ENCODE measurements at places on chromosomes 12 and 14.

DNA sequence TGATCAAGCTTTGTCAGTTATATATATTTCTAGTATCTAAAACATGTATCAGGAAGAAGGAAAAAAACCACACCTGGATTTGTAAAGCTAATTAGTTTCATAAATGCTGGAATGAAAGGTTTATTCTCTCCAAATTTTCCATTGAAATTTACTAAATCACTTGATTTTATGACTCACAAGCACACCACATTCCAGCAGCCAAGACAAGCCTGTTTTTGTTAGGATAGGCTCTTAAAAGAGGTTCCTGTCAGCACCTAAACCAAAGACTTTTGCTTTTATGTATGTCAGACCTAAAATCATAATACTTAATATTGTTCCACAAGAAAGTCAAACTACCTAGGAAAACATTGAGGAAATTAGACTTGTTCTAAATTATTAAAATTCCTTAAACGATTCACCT is 85.3 kb upstream of the PAWR start:
- peak; percentile 60 for DNase-seq

- DNase-seq: no peak
These were observed 30.8 kb downstream of the BBOF1 start for GRCh38 chr14:74049876-74050495.

GRCh38 chr12:127640181-127640886 is 626.6 kb upstream of the TMEM132C start:
- DNase-seq: peak; percentile 40

DNA sequence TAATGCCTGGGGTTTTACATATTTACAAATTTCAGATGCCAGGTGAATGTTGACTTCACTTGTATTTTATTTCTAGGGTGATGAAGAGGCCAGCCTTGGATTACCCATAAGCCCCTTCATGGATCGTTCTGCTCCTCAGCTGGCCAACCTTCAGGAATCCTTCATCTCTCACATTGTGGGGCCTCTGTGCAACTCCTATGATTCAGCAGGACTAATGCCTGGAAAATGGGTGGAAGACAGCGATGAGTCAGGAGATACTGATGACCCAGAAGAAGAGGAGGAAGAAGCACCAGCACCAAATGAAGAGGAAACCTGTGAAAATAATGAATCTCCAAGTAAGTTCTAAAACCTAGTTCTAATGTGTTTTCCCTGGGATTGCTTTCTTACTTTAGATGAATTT is 41.3 kb upstream of the SLCO1C1 start:
- no peak for DNase-seq

DNA sequence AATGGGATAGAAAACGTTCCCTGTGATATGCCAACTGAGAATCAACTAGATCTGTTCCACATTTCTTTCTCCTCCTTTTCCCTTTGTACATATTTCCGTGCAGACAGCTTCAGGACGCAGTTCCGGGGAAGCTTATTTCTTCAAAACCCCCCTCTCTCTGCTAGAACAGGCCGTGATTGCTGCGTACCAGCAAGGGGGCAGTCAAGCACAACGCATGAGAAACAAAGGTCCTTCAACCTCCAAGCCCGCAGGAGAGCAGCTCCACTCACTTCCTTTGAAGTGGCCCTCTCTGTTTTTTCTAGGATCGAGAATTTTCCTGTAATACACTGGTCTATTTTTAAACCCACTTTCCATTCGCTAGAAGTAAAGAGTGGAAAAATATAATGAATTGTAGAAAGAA is 80.8 kb downstream of the ZNF664 start:
- DNase-seq: peak; percentile 41

- DNase-seq: no peak
These were observed 346.9 kb upstream of the FKBP4 start for GRCh38 chr12:2447861-2448260.

DNA sequence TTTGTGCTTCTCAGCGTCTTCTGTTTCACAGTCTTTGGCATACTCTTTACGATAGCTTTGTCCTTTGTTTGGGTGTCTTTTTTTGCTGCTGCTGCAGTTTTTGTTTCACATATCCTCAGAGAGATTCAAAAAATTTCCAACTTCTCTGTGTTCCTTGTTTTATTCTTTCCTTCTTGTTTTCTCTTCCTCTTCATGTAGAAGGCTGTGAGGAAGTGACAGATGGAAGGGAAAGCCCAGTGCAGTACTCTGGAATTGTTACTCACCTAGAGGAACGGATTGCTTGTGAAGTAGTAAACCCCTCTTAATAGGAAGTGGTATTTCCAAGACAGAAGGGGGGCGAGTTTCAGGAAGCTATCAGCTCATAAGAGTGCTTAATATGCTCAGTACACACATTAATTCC is 1.7 kb downstream of the CREBL2 start:
- DNase-seq: no peak

- DNase-seq: peak; percentile 28
These were observed 10.0 kb upstream of the SNRPF start for GRCh38 chr12:95848575-95849388.

GRCh38 chr14:95023886-95024285 is 133.4 kb downstream of the DICER1 start:
- DNase-seq: no peak

DNA sequence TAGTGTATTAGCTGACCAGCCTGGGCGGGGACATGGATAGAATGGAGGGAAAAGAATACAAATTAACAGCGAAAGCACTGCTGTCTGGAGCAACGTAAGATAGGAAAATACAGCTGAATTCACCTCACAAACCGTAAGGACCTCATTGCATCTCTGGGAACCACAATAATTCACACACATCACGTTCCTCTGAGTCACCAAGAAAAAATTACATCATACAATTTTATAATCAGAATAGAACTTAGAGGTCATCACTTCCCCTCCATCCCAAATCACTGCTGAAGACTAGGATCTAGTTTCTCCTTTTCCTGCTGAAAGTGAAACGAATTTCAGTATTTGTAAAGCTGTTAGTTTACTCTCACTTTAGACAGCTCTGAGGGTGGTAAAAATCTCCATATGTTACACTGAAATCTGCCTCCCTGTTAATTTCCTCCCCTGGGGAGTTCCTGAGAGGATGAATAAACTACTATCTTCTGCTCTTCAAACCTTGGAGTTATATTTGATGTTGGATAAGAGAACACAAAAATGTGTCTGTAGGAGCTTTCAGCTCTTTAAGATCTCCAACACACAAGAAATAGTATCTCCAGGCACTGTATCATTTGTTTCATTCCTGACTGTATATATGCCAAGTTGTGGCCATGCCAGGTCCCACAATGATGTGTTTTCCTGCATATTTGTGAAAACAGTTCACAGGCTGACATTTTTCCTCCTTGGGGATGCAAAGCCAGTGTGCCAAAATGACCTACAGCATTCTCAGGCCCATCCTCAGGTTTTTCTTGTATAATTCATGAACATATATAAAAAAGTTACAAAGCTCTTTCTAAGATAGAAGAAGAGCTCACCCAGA is 63.8 kb upstream of the SSTR1 start:
- DNase-seq: peak; percentile 87

- DNase-seq: no peak
These were observed 988.3 kb upstream of the LRFN5 start for GRCh38 chr14:40618225-40618898.

DNA sequence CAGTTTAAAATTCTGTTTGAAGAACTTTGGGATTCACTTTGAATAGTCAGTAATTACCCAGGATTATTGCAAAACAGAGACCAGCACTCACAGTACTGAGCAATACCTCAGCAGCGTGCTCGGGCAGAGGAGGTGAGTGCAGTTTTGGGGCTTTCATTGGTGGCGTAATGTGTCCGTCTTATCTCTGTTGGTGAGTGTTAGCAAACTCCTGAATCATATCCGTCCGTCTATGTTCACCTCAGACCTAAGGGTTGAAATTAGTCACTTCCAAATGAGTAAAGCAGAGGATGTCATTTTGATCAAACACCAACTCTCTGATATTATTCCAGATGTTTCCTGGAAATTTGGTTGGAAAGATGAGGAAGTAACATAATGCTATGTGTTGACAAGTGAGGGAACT is 82.8 kb downstream of the BORCS5 start:
- DNase-seq: peak; percentile 83

- DNase-seq: peak; percentile 77
These were observed at the start of gene TEX22 for GRCh38 chr14:105398044-105398725. TEX22 (plus strand) TSS chr14:105398538; CDS start chr14:105399341, 803 bp downstream.

DNA sequence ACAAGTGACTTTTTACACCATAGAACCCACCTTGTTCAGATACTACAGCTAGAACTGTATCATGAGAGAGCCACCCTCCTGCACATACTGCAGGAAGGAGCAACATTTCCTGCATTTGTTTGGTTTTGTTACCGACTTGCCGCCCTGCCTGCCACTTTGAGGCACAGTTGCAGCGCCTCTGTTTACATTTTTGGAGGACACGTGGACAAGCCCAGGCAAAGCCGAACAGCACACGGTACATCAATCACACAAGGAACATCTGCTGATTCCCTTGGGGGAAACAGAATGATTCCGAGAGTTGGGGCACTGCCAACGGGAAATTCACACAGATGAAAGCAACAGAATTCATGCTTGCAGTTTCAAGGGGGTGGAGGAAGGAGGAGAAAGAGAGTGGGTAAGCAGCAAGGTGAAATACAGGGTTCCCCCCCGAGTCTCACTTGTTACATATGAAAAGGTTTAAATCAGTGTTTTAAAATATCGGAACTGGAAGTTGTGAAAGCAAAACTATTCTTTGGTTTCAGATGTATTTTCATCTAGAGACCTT is 110.7 kb downstream of the BTG1 start:
- DNase-seq: peak; percentile 77

- DNase-seq: no peak
These were observed 19.4 kb downstream of the ACADS start for GRCh38 chr12:120744922-120745493.

- no peak for DNase-seq
These were observed 102.7 kb downstream of the KCNMB4 start for GRCh38 chr12:70468741-70469140.

DNA sequence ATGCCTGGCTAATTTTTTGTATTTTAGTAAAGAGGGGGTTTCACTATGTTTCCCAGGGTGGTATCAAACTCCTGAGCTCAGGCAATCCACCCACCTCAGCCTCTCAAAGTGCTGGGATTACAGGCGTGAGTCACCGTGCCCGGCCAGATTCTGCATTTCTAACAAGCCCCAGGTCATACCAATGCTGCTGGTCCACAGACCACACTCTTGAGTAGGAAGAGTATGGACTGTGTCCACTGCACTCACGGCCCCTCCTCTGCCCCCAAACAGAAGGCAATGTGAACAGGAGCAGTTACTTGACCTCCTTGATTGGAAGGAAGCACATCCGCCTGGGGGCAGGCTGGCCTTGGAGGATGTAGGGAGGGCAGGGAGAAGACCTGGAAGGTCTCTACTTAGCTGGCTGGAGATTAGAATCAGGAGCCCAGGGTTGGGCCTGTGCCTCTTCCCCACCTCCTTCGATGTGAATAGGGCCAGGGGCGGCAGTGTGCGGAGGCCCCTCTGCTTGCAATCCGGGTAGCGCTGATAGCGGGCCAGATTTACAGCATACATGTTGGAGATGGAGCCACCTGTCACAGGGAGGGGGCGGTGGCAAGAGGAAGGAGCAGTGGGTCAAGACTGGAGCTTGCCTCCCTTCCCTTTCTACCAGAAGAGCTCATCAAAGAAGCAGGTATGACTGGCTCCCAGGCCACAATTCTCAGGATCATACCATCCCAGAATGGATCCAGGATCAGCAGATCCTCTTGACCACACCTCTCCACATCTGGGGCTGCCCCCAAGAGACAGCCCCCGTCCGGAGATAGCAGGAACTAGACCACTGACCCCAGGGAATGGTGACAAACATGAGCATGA is 9.4 kb upstream of the ZNF740 start:
- DNase-seq: no peak

- DNase-seq: no peak
These were observed 43.0 kb upstream of the SLC38A2 start for GRCh38 chr12:46415552-46415951.

DNA sequence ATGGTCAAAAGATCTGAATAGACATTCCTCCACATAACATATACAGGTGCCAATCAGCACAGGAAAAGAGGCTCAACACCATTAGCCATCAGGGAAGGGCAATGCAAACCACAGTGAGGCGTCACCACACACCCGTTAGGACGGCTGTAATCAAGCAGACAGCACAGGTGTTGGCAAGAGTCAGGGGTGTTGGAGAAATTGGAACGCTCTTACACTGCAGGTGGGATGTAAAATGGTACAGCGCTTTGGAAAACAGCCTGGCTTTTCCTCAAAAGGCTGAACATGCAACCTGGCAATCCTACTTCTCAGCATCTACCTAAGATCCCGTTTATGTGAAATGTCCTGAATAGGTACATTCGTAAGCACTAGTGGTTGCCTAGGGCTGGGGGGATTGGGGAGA is 21.5 kb upstream of the MMP17 start:
- no peak for DNase-seq

DNA sequence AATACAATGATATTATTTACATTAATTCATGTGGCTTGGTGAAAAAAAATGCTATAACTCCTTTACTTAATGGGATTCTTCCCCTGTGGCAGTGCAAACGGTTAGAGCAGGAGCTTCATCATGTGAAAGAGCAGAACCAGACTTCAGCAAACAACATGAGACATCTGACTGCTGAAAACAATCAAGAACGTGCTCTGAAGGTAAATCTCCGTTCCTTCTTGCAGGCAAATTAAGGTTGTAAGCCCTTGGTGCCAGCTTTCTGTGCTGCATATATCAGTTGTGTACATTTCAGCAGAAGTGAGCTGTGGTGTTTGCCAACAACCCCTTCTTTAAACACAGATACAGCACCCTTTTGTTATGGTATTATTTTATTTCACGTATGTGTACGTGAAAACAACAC is 171.7 kb downstream of the MIPOL1 start:
- no peak for DNase-seq

GRCh38 chr14:58666737-58667136 is 29.0 kb downstream of the DACT1 start:
- DNase-seq: no peak

DNA sequence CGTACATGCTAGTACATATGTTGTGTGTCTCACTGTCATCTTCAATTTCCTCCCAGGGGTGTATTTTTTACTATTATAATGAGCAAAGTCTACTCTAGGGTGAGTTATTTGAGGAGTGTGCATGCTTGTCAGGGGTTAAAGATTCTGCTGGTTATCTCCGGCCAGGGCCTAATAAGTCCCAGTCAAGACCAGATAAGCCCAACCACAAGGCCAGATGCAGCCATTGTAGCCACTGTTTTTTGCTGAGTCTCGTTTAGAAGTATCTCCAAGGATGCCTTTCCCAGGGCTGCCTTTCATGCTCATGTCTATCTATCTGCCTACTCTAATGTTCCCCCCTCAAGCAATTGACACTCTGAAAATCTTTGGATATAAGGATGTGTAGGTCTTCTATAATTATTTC is 300.5 kb downstream of the IPO8 start:
- DNase-seq: no peak

GRCh38 chr14:99855271-99855670 is 62.1 kb downstream of the EML1 start:
- DNase-seq: no peak

- peak; percentile 43 for DNase-seq
These were observed 77.7 kb downstream of the NTS start for GRCh38 chr12:85951823-85952222.
